ENCODE measurements at places on chromosomes 5 and 9.

DNA sequence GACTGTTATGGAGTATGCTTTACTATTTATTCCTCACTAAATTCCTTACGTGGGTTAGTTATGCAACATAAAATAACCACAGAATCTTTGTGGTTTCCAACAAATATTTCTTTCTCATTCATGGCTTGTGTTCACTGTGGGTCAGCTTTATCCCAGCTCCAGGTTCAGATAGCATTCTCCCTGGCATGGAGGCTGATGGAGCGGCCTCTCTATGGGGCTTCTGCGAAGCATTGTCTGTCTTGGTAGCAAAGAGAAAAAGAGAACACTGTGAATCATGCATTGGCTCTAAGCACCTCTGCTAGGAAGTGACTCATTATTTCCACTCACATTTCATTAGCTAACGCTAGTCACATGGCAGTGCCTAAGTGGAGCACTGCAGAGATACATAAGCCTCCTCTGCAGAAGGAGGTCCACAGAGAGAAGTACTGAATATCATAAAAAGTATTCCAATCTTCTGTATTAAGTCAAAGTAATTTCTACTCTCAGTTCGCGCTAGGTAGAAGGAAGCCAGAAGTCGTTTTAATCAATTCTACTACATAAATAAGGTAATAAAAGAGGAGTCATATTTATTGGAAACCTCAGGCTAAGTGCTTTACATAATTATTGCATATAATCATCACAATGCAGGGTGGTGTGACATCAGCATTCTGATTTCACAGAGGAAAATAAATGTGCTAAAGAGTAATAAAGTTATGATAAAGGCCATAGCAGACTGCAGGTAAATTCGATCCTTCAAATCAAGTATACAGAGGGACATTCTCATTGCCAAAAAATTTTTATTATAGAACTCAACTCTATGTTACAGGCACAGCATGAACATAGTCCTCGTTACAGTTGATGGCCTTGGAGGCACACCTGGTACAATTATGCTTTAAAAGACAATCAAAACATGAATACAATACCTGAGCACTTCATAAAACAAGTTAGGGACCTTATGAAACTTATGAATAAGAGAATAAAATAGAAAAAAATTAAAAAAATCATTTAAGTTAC, 531.1 kb downstream of the CETN3 start:
- DNase-seq, result no peak

DNA sequence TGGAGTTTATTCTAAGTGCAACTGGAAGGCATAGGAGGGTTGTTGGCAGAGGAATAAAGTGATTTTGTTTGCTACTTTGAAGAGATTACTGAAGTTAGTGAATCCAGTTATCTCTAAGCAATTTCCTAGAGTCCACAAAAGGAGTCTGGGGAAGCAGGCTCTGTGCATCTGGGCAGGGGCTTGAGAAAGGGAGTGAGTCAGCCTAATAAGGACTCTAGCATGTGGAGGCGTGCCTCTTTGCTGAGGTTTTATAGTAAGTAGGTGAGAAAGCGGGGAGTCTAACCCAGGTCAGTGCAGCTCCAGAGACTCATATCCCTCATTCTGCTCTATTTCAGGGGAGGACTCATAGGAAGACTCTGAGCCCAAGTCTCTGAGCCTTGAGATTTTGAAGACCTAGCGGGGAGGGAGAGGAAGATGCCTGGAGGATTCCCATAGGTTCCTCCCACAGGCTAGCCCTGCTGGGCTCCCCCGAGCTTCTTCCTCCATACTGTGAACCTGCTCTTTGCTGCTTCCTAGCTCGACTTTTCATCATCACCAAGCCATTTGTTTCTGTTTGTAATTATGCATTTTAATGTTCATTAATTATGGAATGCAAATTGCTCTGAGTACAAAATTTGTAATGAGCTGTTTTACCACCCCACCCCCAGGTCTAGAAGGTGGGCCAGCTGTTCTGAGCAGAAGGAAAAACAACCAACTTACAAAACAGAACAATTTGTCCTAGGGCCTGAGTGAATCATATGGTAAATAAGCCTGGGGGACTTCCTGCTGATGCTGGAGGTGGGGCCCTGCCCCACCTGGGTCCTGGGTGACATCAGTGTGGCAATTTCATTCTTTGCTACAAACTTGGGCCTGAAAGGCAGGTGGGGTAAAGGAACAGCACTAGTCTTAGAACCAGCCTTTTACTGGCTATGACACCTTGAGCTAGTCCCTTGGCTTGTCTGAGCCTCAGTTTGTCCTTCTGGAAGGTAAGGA, 150.2 kb downstream of the TRIM32 start:
- DNase-seq, result no peak

DNA sequence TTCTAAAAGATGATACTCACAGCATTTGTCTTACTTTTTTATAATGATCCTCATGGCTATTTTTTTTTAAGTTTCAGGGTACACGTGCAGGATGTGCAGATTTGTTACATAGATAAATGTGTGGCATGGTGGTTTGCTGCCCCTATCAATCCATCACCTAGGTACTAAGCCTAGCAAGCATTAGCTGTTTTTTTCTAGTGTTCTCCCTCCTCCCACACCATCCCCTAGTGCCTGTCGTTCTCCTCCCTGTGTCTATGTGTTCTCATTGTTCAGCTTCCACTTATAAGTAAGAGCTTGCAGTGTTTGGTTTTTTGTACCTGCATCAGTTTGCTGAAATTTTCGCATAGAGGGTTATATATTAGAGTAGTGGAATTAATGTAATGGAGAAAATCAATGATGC, 189.1 kb upstream of the CDH12 start:
- DNase-seq, result no peak

DNA sequence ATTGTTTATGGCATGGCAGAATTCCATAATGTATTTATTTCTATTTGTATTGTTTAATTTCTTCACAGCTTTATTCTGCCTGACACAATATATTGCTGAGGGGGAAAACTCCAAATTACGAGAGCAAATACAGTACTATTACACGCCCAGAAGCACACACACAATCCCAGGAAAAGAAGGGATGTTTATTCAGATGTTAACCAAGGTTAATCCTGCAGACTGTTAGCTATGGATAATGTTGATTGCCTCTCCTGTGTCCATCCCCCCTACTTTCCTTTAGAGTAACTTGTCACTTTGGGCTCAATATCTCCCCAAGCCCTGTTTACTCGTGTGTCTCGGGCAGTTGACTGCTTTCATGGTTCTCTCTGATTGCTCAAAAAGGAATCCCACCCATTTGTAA, 84.2 kb upstream of the ERCC6L2 start:
- no peak for DNase-seq

GRCh38 chr9:70534471-70534870, 120.0 kb upstream of the KLF9 start:
- no peak for DNase-seq

DNA sequence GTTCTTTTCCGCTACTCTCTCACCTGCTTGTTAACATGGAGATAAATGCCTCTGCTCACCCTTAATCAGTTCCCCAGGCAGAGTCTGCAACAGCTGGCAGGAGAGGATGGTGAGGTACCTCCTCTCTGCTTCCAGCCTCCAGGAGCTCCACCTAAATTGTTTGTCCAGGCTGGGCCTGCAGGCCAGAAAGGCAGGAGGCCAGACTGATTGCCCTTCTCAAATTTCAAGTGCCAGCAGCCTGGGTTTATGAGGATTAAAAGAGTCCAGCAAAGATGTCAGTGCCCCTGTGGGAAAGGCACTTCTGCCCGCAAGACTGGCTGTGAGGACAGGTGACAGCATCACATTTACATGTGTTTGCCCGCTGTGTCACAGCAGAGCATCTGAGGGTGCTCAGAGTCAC, 19.8 kb downstream of the CORO2A start:
- DNase-seq, result no peak

GRCh38 chr9:13845460-13845859, 468.5 kb downstream of the NFIB start:
- DNase-seq, result no peak

DNA sequence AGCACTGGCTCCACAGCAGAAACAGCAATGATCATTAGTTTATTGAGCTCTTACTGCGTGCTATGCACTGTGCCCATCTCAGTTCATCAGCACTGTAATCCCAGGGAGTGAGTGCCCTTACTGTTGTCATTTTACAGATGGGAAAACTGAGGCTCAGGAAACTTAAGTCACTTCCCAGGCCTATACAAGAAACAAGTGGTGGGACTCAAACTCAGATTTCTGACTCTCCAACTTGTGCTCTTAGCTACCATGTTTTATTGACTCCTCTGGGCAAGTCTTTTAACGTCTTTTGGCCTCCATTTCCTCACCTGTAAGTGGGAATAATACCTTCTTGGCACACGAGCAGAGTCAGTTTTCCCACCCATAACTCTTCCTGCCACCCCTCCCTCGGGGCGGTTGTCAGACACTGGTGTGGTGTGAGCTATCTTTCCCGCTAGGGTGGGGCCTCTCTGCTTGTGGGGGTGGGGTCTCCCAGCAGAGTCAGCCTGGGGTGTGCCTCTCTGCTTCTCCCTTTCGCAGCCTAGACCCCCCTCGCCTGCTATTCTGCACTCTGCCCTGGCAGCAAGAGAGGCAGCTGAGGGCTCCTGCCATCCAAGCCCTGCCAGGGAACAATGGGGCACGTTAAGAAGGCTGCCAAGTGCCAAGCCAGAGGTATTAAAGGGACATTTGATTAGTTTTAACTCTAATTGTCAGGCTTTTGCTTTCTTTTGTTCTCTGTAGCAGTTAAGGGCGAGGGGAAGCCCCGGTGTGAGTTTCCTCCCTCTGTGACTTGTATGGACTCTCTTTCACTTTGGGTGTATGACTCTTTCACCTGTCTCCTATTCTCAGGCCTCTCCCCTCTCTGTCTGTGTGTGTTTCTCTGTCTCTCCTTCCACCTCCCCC, 12.1 kb downstream of the GALNT10 start:
- DNase-seq, result peak; percentile 75

DNA sequence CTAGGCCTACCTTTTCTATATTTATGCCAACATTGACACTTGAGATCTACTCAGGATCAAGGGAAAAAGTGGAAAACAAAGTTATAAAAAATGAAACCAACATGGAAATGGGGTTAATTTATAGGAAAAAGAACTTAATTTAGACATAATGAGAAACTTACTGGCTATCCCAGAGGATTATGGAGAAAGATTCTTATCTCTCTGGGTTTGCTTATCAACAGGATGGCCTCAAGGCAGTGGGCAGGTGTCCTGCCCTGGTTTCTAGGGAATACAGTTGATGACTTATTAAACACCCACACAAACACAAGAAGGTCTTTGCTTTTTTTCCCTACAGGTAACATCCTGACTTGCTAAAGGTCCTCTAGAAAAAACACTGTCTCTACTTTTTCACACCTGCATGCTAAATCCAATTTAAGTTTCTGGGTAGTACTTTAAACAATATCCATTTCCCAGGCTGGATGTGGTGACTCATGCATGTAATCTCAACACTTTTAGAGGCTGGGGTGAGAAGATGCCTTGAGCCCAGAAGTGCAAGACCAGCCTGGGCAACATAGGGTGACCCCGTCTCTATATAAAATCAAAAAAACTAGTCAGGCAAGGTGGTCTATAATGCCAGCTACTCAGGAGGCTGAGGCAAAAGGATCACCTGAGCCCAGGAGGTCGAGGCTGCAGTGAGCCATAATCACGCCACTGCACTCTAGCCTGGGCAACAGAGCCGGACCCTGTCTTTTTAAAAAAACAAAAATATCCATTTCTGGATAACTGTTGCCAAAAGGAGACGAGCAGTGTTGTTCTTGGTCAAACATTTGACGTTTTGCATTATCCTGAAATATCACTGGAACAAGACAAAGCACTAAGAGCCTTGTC, 6.6 kb upstream of the ZNF608 start:
- no peak for DNase-seq

DNA sequence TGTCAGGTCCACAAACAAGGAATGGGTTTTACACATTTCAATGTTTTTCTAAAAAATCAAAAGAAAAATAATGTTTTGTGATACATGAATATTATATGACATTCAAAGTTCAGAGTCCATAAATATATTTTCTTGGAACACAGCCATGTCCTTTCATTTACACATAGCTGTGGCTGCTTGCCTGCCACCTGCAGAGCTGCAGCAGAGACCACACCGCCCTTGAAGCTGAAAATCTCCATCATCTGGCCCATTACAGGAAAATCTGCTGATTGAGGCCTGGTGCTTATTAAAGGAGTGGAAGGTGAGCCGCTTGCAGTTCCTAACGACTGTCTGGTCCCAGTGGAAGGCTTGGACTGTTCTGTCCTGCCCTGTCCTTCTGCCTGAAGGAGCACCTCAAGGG, 232.6 kb upstream of the ADAMTS16 start:
- DNase-seq, result no peak

- DNase-seq, result no peak
Observed at GRCh38 chr9:94706922-94707321, 19.6 kb upstream of the AOPEP start.

GRCh38 chr5:80885396-80886000, 74.7 kb upstream of the RASGRF2 start:
- no peak for DNase-seq

GRCh38 chr5:61286446-61287132, 45.5 kb upstream of the ZSWIM6 start:
- DNase-seq, result no peak

GRCh38 chr5:59593439-59594007, 300.0 kb downstream of the PDE4D start:
- DNase-seq, result no peak
